Activated CD4-positive, alpha-beta T cell treated with anti-CD3 and anti-CD28 coated beads, Interleukin-2, amount 10 ng/mL, durations not matched to agents 24 days and 14 days (primary cell): ENCODE measurements at places on chromosomes 16 and 17. TPM values are rescaled to one million over a fixed set of nuclear protein-coding genes. Genes with fewer than 3 reads are reported as not detected.

The PPP1R27 gene
- not detected in 2 replicates for total RNA-seq

GRCh38 chr16:30903002-30903401 is 6.6 kb downstream of the CTF1 start:
- peak overlapping the region; percentile 99 for H3K27ac ChIP-seq
- peaks cover 34% of the 10 kb centered on the region for H3K4me1 ChIP-seq
- DNase-seq: peak; percentile 77
- no peaks in the 10 kb centered on the region for H3K27me3 ChIP-seq
- peak overlapping the region; percentile 92 for H3K4me3 ChIP-seq

DNA sequence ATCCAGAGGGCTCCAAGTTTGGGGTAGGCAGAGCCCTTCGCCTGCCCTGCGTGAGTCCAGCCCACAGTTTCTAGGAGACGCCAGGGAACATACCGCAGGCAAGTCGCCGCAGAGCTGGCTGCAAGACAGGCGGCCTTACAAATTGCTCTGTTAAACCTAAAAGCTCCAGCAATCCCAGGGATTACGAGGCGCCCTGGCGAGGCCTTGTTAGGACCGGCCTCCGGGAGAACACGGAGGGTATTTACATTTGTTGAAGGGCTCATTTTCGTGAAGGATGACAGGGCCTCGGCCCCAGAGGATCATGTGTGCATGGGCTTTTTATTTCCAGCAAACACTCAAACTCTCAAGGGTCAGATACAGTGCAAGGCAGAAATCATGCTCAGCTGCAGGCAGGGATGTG is 77.6 kb upstream of the FOXF1 start:
- H3K27ac ChIP-seq: no peak overlapping the region
- DNase-seq: no peak
- H3K4me1 ChIP-seq: no peaks in the 10 kb centered on the region
- no peak overlapping the region for H3K4me3 ChIP-seq
- no peaks in the 10 kb centered on the region for H3K27me3 ChIP-seq

GRCh38 chr17:16947470-16947869 is 24.4 kb downstream of the TNFRSF13B start:
- no peak overlapping the region for H3K4me3 ChIP-seq
- H3K4me1 ChIP-seq: no peaks in the 10 kb centered on the region
- H3K27me3 ChIP-seq: peaks cover 5% of the 10 kb centered on the region
- H3K27ac ChIP-seq: no peak overlapping the region
- no peak for DNase-seq

DNA sequence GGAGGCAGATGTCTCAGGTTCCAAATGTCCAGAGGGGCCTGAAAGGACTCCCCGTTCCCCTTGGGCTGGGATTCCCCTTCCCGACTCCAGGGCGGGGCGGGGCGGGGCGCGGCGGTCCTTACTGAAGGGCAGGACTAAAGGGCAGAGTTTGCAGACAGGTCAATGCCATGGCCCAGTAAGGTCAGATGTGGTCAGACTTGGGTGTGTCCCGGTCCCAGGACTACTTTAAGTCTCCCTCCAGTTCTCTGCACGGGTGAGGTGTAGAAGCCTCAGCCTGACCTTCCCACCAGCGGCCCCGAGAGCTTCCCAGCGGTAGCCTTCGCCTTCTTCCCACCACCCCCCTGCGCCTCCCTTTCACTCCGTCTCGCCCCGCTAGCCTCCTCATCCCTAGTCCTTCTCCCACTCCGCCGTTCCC is 532 bp downstream of the KDM6B start:
- no peak for DNase-seq
- H3K4me3 ChIP-seq: peak overlapping the region; percentile 87
- H3K4me1 ChIP-seq: peaks cover 45% of the 10 kb centered on the region
- H3K27ac ChIP-seq: peak overlapping the region; percentile 95

- H3K36me3 ChIP-seq: peaks cover 11% of the 10 kb centered on the region
- peaks cover 22% of the 10 kb centered on the region for H3K4me1 ChIP-seq
- no peak overlapping the region for H3K4me3 ChIP-seq
- DNase-seq: no peak
- H3K27ac ChIP-seq: no peak overlapping the region
These were observed 5.6 kb downstream of the TMEM11 start for GRCh38 chr17:21208352-21208751.

- no peak for DNase-seq
- no peak overlapping the region for H3K4me3 ChIP-seq
- H3K27ac ChIP-seq: peak overlapping the region; percentile 57
- peaks cover 75% of the 10 kb centered on the region for H3K4me1 ChIP-seq
- no peaks in the 10 kb centered on the region for H3K27me3 ChIP-seq
These were observed 65.9 kb downstream of the KSR1 start for GRCh38 chr17:27522028-27522635.

- DNase-seq: no peak
- H3K27me3 ChIP-seq: no peaks in the 10 kb centered on the region
- H3K36me3 ChIP-seq: peaks cover 79% of the 10 kb centered on the region
- peak overlapping the region; percentile 84 for H3K27ac ChIP-seq
These were observed 8.4 kb downstream of the GLOD4 start for GRCh38 chr17:773467-774312.

- H3K4me3 ChIP-seq: no peak overlapping the region
- DNase-seq: no peak
These were observed 62.7 kb upstream of the DNAJA2 start for GRCh38 chr16:47036201-47036600.

GRCh38 chr17:81651692-81652091 is 4.7 kb downstream of the PDE6G start:
- no peaks in the 10 kb centered on the region for H3K36me3 ChIP-seq
- H3K4me1 ChIP-seq: peaks cover 4% of the 10 kb centered on the region
- H3K27ac ChIP-seq: no peak overlapping the region
- peaks cover 16% of the 10 kb centered on the region for H3K27me3 ChIP-seq
- DNase-seq: no peak

The IRX3 gene
- 0.43 and 1.4 TPM in 2 replicates for total RNA-seq

- H3K27ac ChIP-seq: peak within 1 kb of the TSS; percentile 97
- DNase-seq: no peak
- peak within 1 kb of the TSS; percentile 99 for H3K4me3 ChIP-seq
- peaks cover 24% of the 10 kb centered on the region for H3K4me1 ChIP-seq
- H3K27me3 ChIP-seq: no peaks in the 10 kb centered on the region
- peaks cover 41% of the 10 kb centered on the region for H3K36me3 ChIP-seq
These were observed at the start of gene RNF151 for GRCh38 chr16:1966460-1966859. Gene RNF151 (plus strand): TSS chr16:1966856. CDS start chr16:1966882, 26 bp downstream.

- no peaks in the 10 kb centered on the region for H3K27me3 ChIP-seq
- H3K36me3 ChIP-seq: peaks cover 73% of the 10 kb centered on the region
- no peak overlapping the region for H3K4me3 ChIP-seq
- H3K27ac ChIP-seq: no peak overlapping the region
- no peak for DNase-seq
These were observed 4.0 kb downstream of the C1QBP start for GRCh38 chr17:5434984-5435383.

The KCNJ12 gene
- total RNA-seq: not detected in 2 replicates

- no peak for DNase-seq
- peaks cover 15% of the 10 kb centered on the region for H3K4me1 ChIP-seq
These were observed 14.8 kb downstream of the SNTB2 start for GRCh38 chr16:69201787-69202186.

DNA sequence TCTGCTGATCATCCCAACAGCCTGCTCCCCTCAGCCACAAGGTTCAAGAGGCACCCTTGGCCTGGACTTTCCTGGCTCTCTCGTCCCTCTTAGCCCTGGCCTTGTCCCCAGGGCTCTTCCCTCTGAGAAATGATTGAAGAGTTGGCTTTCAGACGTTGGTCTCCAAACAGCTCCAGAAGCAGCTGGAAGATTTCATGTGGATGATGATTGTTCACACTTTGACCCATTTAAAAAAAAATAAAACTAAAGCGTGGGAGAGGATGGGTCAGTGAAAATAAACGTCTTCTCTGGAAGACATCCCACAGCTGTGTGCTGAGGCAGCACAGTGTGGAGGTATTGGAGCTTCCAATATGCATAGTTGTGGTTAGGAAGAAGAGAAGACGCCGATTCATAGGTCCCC is 54.7 kb upstream of the CDH11 start:
- H3K27ac ChIP-seq: no peak overlapping the region
- no peak overlapping the region for H3K4me3 ChIP-seq
- H3K27me3 ChIP-seq: no peaks in the 10 kb centered on the region
- no peaks in the 10 kb centered on the region for H3K36me3 ChIP-seq
- no peaks in the 10 kb centered on the region for H3K4me1 ChIP-seq

- no peaks in the 10 kb centered on the region for H3K36me3 ChIP-seq
- no peak overlapping the region for H3K4me3 ChIP-seq
- no peak overlapping the region for H3K27ac ChIP-seq
- no peak for DNase-seq
- H3K4me1 ChIP-seq: peaks cover 6% of the 10 kb centered on the region
These were observed 31.0 kb downstream of the MMP15 start for GRCh38 chr16:58056580-58056979.

- DNase-seq: no peak
- peaks cover 2% of the 10 kb centered on the region for H3K36me3 ChIP-seq
- no peak overlapping the region for H3K4me3 ChIP-seq
- peaks cover 3% of the 10 kb centered on the region for H3K4me1 ChIP-seq
- H3K27me3 ChIP-seq: no peaks in the 10 kb centered on the region
- H3K27ac ChIP-seq: no peak overlapping the region
These were observed 120.1 kb downstream of the SLC39A11 start for GRCh38 chr17:72972263-72972951.

DNA sequence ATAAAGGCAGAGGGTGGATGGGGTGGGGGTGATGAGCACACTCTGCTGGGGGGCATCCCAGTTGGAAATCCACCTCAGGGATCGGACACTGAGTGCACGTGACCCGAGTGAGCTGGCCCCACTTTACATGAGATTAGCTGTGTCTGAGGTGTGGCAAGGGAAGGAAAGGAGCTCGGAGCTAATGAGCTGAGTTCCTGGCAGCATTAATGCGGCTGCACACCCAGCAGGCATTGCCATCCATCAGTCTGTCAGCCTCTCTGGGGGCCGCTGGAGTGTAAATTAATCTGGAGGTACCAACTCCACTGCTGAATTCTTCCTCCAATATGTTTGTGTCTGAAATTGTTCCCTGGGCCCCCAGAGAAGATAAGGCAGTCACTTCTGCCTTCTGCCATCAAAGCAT is 65.5 kb downstream of the HS3ST2 start:
- no peak overlapping the region for H3K27ac ChIP-seq
- no peaks in the 10 kb centered on the region for H3K4me1 ChIP-seq
- DNase-seq: no peak
- no peaks in the 10 kb centered on the region for H3K36me3 ChIP-seq
- H3K27me3 ChIP-seq: peaks cover 4% of the 10 kb centered on the region
- no peak overlapping the region for H3K4me3 ChIP-seq

- H3K36me3 ChIP-seq: no peaks in the 10 kb centered on the region
- H3K27ac ChIP-seq: no peak overlapping the region
- DNase-seq: no peak
- H3K4me3 ChIP-seq: no peak overlapping the region
These were observed 177.4 kb upstream of the CDH5 start for GRCh38 chr16:66188917-66189725.

DNA sequence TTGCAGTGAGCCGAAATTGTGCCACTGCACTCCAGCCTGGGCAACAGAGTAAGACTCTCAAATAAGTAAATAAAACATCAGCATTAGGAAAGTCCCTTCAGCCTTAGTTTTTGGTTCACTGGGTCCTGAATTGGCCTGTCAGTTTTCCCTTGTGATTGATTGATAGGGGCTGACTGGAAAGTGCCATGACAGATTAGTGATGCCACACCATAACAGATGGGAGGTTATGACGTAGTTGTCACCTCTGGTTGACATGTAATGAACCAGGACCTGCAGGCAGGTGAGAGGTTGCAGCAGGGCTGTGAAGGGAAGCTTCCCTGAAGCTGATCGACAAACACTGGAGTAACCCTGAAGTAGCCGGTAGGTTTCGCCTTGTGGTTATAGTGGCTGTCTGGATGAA is 41.8 kb downstream of the CDH3 start:
- no peaks in the 10 kb centered on the region for H3K27me3 ChIP-seq
- H3K4me3 ChIP-seq: no peak overlapping the region
- H3K27ac ChIP-seq: no peak overlapping the region
- H3K4me1 ChIP-seq: no peaks in the 10 kb centered on the region

- no peak overlapping the region for H3K27ac ChIP-seq
- H3K4me3 ChIP-seq: no peak overlapping the region
- no peaks in the 10 kb centered on the region for H3K27me3 ChIP-seq
- DNase-seq: no peak
- no peaks in the 10 kb centered on the region for H3K4me1 ChIP-seq
These were observed 181.2 kb downstream of the PARN start for GRCh38 chr16:14448879-14449278.

- no peak overlapping the region for H3K27ac ChIP-seq
- DNase-seq: no peak
- H3K4me3 ChIP-seq: no peak overlapping the region
- H3K4me1 ChIP-seq: peaks cover 10% of the 10 kb centered on the region
- no peaks in the 10 kb centered on the region for H3K36me3 ChIP-seq
- H3K27me3 ChIP-seq: no peaks in the 10 kb centered on the region
These were observed 43.8 kb upstream of the NF1 start for GRCh38 chr17:31050948-31051347.

The SLC13A2 gene
- not detected in 2 replicates for total RNA-seq

GRCh38 chr16:9097266-9098219 is 6.1 kb downstream of the HAPSTR1 start:
- peak overlapping the region; percentile 56 for H3K4me3 ChIP-seq
- H3K27me3 ChIP-seq: no peaks in the 10 kb centered on the region
- peaks cover 77% of the 10 kb centered on the region for H3K36me3 ChIP-seq
- peaks cover 70% of the 10 kb centered on the region for H3K4me1 ChIP-seq
- DNase-seq: no peak

GRCh38 chr16:86826941-86827340 is 248.6 kb downstream of the FOXL1 start:
- H3K36me3 ChIP-seq: no peaks in the 10 kb centered on the region
- DNase-seq: no peak
- peaks cover 3% of the 10 kb centered on the region for H3K4me1 ChIP-seq
- H3K4me3 ChIP-seq: no peak overlapping the region
- H3K27me3 ChIP-seq: peaks cover 19% of the 10 kb centered on the region
- H3K27ac ChIP-seq: no peak overlapping the region

- H3K36me3 ChIP-seq: peaks cover 22% of the 10 kb centered on the region
- peak overlapping the region; percentile 20 for H3K27ac ChIP-seq
- H3K4me1 ChIP-seq: peaks cover 50% of the 10 kb centered on the region
- peak overlapping the region; percentile 91 for H3K4me3 ChIP-seq
These were observed 2.1 kb downstream of the CLTC start for GRCh38 chr17:59621771-59622170.

DNA sequence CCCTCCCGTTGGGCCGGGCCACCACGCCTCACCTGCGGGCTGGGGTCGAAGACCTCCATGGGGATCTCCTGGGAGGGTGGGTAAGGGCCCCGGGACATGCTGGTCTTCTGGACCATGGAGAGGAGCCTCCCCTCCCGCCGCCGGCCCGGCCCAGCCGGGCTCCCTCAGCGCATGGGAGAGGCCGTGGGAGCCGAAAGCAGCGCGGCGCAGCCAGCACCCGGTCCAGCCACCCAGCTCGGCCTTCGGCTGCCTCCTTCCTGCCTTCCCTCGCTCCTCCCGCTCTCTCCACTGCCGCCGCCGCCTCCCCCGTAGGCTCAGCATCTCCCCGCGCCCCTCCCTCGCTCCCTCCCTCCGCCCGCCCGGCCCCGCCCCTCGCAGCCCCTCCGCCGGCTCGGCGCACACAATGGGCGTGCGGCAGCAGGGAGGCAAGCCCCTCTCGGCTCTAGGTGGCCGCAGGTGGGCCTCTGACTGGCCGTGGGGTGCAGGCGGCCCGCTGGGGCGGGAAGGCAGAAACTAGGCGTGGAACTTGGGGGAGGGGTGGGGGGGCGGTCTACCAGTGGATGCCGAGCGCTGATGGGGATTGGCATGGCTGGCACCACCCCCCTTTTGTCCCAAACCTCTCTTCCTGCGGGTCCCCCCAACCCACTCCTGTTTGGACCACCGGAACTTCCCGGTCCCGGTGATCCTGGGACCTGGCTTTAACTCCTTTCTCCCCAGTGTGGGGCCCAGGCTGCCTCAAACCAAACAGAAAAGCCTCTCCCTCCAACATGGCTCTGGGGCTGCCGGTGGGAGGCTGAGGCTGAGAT is at the start of gene CACNB1:
CACNB1 (minus strand) TSS at position 290 of the 806 bp plus-strand sequence; CDS start at position 116, 174 bp downstream.
- peak within 1 kb of the TSS; percentile 98 for H3K4me3 ChIP-seq
- H3K27me3 ChIP-seq: no peaks in the 10 kb centered on the region
- H3K4me1 ChIP-seq: peaks cover 56% of the 10 kb centered on the region
- H3K27ac ChIP-seq: peak within 1 kb of the TSS; percentile 75
- peak; percentile 93 for DNase-seq
